HT-29 (cell line): ENCODE measurements at places on chromosomes 4 and X. TPM values are rescaled to one million over a fixed set of nuclear protein-coding genes. Genes with fewer than 3 reads are reported as not detected.
A peak's percentile ranks its signal among the peaks of the same experiment; 100 is the strongest.

PPEF1 gene
- not detected in 2 replicates for total RNA-seq

CTSO gene
- 1.3 and 1.7 TPM in 2 replicates for total RNA-seq

LNX1 gene
- 9.4 and 10.1 TPM in 2 replicates for total RNA-seq

SOWAHD gene
- 1.0 TPM in 1 of 2 replicates, not detected in the other for total RNA-seq

FGD1 gene
- total RNA-seq = 0.13 and 0.18 TPM in 2 replicates

H2BW2 gene
- not detected in 2 replicates for total RNA-seq

IL1RAPL2 gene
- not detected in 2 replicates for total RNA-seq

PHKA1 gene
- total RNA-seq = 4.8 and 5.9 TPM in 2 replicates

DMRTC1 gene
- total RNA-seq = not detected in 2 replicates

- DNase-seq = peak; percentile 50
These were observed 48.3 kb upstream of the HPGDS start for GRCh38 chr4:94390804-94391410.

DNA sequence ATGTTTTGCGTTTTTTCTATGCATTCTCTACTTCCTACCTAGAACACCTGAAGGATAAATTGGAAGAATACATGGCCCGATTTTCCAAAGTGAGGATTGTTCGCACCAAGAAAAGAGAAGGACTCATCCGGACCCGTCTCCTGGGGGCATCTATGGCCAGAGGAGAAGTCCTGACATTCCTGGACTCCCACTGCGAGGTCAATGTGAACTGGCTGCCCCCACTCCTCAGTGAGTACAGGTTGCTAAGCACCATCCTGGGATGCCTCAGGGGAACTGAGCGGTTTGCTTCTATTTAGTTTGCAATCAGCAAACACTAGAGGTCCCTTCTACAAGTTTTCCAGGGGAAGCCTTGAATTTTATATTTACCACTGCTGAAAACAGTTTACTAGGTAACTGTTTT lies 359.3 kb upstream of the GALNT7 start:
- no peak for DNase-seq

GRCh38 chrX:96407501-96407900 lies 277.1 kb upstream of the DIAPH2 start:
- peak; percentile 85 for DNase-seq

DNA sequence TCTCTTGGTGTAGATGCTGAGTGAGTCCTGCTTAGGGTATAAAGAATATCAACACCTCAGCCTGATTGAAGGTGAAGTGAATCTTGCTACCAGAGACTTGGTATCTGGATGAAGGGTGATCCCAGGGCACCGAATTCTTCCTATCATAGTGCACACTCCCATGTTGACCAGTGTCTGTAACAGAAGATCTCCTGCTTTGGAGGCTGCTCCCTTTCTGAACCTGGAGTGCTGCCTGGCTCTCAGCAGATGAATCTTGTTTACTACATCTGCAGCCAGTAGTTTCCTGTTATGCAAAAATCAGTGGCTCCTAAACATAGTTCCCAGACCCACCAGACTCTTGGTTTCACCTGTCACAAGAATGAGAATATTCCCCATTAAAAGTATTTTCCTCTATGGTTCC lies 191.7 kb upstream of the GK2 start:
- no peak for DNase-seq

GRCh38 chrX:37813570-37813969 lies 33.7 kb downstream of the CYBB start:
- DNase-seq = no peak

DNA sequence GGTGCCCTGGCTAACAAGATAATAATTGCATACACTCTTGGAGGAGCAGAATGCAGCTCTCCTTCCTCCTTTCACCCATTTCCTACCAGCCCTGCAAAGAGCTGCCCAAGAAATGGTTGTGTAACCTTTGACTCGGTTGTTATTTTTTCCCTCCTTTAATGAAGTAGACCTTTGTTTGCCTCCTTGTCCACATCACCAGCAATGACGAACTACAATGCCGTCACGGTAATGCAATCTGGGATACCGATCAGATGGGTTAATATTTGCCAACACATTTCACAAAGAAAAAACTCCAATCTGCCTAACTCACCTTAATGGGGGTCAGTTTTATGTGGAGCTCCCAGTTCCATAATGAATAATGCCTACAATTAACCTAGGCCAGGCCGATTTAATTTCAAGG lies 32.0 kb downstream of the GPRIN3 start:
- peak; percentile 85 for DNase-seq

- no peak for DNase-seq
These were observed 81.8 kb downstream of the TEX11 start for GRCh38 chrX:70826715-70827114.

GRCh38 chr4:24598025-24598424 lies 13.7 kb upstream of the DHX15 start:
- peak; percentile 99 for DNase-seq

- DNase-seq = no peak
These were observed 5.8 kb upstream of the CLNK start for GRCh38 chr4:10690185-10690907.

- peak; percentile 42 for DNase-seq
These were observed 75.6 kb downstream of the REPS2 start for GRCh38 chrX:17021851-17022604.

DNA sequence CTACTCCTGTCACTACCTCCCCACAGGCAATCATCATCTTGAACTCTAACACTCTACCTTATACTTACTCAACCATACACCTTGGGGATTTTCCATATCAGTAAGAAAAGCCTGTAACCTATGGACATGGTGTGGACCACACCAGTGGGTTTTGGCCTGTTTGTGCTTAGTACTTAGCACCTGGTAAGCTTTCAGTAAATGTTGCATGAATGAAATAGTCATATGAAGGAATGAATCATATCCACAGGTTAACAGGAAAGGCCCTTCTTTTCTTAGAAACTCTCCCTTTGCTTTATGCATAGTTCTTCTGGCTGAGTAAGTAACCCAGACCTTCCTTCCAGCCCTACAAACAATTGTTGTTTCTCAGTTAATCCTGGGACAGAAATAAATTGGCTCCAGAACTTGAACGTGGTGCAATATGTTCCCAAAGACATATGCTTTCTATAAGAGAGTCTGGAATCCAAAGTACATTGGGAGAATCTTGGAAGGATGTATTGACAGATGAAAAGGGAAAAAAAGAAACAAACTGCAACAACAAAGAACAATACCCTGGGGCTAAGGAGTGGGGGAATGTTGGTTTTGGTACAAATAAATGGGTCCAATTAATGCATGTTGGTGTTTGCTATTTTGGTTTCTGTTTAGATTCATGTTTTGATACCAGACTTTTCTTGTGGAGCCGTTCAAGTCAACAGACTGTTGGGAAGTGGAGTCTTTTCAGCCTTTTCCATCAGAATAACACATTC lies 27.8 kb downstream of the RASL11B start:
- no peak for DNase-seq
